ENCODE measurements at places on chromosomes 6 and 20.

DNA sequence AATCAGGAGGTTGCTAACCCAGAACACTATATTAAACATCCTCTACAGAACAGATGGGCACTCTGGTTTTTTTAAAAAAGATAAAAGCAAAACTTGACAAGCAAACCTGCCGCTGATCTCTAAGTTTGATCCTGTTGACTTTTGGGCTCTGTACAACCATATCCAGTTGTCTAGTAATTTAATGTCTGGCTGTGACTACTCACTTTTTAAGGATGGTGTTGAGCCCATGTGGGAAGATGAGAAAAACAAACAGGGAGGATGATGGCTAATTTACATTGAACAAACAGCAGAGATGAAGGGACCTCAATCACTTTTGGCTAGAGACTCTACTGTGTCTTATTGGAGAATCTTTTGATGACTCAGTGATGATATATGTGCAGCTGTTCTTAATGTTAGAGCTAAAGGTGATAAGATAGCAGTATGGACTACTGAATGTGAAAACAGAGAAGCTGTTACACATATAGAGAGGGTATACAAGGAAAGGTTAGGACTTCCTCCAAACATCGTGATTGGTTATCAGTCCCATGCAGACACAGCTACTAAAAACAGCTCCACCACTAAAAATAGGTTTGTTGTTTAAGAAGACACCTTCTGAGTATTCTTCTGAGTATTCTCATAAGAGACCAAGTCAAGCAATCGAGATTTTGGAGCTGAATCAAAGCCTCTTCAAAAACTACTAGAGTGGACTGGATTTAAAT lies 201.2 kb upstream of the SHLD1 start:
- DNase-seq: no peak

GRCh38 chr6:16436550-16436949 lies 198.2 kb downstream of the GMPR start:
- no peak for DNase-seq

DNA sequence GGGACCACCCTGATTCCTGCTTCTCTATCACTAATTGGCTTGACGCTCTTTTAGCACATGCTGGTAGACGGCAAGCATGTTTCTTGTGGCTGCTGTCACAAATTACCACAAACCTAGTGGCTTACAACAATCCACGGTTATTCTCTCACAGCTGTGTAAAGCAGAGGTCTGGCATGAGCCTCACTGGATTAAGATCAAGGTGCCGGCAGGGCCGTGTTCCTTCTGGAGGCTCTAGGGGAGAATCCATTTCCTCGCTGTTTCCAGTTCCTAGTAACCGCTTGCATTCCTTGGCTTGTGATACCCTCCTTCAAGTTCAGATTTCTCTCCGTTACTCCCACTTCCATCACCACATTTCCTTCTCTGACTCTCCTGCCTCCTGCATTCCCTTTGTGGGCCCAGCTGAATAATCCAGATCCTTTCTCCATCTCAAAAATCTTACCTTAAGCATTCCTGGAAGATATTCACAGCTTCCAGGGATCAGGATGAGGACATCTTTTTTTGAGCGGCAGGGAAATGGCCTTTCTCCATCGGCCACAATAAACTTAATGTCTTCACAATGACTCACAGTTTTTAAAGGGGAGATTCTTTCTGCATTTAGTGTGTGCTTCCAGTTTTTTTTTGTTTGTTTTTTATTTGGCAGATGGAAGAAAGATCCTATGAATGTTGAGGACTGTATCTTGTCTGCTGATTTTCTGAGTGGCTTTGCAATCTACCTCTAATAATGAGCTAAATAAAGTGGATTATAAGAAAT lies 39.9 kb downstream of the BMP6 start:
- no peak for DNase-seq

DNA sequence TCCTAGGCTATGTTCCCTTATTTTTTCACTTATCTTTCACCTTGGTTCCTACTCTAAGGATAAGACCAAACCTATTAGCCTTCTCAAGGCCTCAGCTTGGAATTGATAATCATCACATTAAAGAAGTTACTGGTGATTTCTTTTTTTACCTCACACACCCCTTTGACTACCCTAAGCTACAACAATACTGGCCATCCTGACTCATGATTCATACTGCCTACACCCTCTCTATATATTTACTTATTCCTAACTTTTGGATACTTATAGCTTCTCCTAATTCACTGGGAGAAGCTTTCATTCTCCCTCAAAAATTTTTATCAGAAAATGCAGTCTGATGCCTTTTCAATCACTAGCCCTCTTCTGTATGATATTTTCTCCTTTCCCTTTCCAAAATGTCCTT lies 256.1 kb downstream of the TBX18 start:
- DNase-seq: no peak

GRCh38 chr20:31570735-31571617 lies 34.1 kb upstream of the ID1 start:
- DNase-seq: no peak

GRCh38 chr6:79266051-79266450 lies 31.6 kb upstream of the HMGN3 start:
- no peak for DNase-seq

DNA sequence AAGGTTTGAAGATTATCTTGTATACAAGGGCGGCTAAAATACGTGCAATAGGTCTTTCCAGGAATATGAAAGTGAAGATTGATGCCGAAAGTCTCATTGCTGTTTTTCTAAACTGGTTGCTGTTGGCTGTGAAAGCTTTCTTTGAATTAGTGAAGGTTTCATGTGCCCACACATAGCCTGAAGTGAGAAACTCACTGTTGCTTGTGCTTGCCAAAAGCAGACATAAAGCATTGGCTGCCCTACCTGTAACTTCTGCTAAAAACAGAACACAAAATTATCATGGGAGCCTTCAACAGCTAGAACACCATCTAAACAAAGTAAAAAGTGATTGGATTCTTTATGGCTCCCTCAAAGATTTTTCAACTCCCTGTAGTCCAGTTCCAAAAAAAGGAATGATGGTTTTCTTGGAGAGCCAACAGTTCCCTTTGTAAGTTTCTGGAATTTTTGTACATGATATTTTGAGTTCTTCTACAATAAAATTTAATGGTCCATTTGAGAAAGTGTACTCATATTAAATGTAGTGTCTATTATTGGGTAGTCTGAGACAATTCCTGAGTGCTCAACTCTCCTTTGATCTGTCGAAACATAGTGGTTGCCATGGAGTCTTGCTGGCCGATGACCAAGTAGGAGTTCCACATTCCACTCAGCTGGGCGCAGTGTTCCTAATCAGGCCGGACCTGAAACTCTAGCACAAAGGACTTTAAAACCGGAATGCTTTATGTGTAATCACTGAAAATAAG lies 68.5 kb downstream of the PLEKHG1 start:
- DNase-seq: no peak

GRCh38 chr6:37941871-37942270 lies 122.3 kb downstream of the ZFAND3 start:
- DNase-seq: no peak
